AG08395 (cell line): ENCODE measurements at places on chromosomes 6 and 20.

DNA sequence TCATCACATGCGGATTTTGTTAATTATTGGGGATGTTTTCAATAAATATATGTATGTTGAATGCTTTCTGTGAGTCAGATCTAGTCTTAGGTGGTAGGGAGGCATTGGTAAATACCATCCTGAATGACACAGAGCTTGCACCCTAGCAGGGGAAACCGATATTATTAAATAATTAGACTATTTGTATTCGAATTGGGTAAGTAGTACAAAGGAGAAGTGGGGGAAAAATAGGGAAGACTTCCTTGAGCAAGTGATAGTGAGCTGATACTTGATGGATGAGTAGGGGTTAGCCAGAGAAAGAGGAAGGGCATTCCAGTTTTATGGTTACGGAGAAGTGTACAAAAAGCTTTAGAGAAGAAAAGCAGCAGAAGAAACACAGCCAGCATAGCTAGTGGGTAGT, 1.5 kb downstream of the RIOK1 start:
- DNase-seq: no peak

DNA sequence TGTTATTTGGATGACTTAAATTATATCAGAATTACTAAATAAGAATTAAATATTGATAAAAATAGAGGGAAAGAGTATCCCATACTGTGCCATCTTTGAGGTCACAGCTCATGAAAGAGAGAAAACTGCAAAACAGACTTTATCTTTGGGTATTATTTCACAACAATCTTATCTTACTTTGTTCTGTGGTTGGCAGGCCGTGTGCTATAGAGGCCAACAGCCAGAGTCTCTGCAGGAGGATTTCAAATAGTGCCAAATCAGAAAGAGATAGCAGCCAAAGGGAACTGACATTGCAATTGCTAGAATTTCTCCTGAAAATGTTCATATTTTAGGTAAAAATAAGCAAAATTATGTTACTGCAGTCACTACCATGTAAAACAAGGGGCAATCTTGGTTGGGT, 354.2 kb downstream of the GRIK2 start:
- DNase-seq: no peak

DNA sequence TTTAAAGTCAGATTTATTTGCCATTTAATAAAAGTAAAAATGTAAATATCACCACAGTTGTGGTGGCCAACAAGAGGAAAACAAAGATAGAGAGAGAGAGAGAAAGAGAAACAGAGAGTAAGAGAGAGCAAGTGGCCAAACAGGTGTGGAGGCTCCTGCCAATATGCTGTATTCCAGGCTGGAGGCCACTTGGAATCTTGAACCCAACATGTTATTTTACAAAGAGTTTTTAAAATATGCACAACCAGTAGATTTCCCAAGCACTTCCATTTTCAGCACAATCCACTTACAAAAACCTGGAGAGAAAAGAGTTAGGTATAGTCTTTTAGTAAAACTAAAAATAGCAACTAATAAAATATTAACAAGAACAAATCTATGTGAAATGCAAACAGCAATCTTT, 1323.1 kb upstream of the CITED2 start:
- DNase-seq: no peak

- peak; percentile 98 for DNase-seq
These were observed at the start of gene SLC2A4RG for GRCh38 chr20:63739130-63740069. Gene SLC2A4RG (plus strand): TSS chr20:63739776. CDS start chr20:63739913, 137 bp downstream.

DNA sequence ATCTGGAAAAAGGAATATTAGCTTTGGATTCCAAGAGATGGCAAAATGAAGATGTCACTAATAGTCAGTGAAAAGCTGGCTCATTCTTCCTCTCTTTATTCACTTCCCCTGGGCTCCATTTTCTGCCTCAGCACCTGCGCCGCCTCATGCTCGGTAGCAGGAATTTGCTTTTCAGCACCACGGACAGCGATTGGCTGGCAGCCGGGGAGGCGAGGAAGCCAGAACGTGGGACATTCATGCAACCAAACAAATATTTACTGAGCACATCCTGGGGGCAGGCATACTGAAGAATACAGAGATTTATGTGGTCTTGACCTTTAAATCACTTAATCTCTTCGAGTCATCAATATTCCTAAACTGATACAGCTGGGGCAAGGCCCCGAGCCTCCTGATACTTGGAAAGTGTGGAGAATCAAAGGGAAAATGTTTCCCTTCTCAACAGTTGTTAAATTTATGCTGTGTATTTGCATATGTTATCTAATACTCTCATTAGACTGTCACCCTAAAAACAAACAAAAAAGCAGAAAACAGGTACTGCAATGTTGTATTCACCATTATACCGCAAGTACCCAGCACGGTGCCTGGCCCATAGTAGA, 12.1 kb upstream of the PDYN start:
- peak; percentile 66 for DNase-seq

DNA sequence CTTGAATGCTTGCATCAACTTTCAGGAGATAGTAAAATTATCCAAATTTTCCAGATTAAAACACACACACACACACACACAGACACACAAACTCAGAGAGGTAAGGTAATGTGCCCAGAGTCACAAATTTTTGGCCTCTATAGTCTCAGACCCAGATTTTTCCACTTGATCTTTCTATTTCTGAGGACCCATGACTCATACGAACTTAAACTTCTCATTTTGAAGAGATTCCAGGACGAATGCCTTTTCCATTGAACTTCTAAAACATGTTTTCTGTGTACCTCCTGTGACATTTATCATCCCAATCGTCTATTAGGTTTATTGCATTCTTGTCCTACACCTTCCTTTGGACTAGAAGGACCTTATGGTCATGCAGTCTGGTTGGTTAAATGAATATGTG, 172.9 kb upstream of the COL21A1 start:
- DNase-seq: no peak

DNA sequence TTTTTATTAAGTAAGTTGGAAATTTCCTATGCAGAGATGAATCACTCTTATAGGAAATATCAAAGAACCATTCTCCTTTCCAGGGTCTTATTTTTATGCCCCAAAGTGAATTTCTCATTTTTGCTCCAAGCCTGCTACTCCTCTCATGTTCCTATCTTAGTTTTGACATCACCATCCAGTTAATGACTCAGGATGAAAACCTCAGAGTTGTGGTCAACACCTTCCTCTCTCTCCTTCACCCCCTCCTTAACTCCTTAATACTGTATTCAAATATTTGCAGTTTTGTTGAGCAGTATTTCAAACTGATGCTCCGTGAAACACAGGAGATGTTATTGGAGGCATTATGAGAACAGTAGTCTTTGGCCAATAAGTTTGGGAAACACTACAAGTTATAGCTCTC, 64.1 kb downstream of the NRN1 start:
- DNase-seq: peak; percentile 37

DNA sequence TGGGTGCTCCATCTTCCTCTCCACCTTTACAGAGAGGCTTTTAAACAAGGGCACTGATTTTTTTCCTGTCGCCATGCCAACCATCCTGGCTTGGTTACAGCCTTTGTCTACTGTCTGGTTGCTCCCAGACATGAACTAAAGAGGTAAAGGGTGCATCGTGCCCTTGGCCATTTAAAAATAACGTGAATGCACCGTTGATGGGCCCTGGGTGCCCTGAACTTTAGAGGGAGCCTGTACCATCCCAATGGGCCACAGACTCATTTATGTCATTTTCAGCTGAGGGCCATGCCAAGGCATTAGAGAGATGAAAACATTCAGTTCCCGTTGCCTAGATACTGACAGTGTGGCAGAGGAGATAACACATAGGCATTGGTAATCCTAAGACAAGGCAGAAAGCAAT, 23.3 kb downstream of the TMC2 start:
- no peak for DNase-seq

GRCh38 chr6:42017021-42017643, 33.2 kb upstream of the TAF8 start:
- DNase-seq: peak; percentile 92

- no peak for DNase-seq
These were observed 89.0 kb downstream of the SLC2A10 start for GRCh38 chr20:46798430-46798829.

GRCh38 chr6:28211840-28212509, 13.1 kb upstream of the ZSCAN9 start:
- no peak for DNase-seq

- DNase-seq: no peak
These were observed 840.5 kb downstream of the HACE1 start for GRCh38 chr6:104019075-104019753.

DNA sequence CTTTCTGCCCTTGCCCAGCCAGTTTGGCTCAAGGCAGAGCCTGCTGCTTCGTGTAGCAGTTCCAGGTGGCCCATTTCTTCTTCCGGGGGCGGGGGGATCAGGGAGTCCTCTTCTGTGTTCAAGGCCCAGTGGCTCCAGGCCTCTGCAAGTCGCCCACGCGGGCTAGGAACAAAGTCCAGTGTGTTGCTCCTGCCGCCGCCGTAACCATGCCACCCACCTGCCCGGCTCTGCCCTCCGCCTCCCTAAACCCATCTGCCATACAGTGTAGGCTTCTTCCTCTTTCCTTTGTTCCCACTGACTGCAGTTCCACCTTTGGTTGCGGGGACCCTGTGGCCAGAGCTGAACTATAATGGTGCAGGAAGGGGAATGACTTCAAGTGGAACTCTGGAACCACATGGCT, 43.9 kb upstream of the SRF start:
- no peak for DNase-seq

DNA sequence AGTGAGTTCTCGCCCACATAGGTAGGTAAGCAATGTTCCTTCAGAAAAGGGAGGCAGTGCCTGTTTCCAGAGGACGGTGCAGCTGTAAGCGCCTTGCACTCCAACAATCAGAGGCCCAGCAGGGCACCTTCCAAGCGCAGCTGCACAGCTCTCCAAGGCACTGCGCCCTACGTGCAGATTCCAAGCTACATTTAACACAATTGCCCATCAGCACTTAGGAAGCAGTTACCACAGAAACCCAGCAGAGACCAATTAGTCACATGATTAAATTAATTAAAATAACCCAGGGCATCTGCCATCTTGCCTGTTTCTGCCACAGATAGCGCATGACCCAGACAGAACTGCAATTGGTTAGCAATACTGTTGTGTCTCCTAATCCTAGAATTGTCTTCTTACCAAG, 65.5 kb downstream of the SOBP start:
- DNase-seq: no peak

DNA sequence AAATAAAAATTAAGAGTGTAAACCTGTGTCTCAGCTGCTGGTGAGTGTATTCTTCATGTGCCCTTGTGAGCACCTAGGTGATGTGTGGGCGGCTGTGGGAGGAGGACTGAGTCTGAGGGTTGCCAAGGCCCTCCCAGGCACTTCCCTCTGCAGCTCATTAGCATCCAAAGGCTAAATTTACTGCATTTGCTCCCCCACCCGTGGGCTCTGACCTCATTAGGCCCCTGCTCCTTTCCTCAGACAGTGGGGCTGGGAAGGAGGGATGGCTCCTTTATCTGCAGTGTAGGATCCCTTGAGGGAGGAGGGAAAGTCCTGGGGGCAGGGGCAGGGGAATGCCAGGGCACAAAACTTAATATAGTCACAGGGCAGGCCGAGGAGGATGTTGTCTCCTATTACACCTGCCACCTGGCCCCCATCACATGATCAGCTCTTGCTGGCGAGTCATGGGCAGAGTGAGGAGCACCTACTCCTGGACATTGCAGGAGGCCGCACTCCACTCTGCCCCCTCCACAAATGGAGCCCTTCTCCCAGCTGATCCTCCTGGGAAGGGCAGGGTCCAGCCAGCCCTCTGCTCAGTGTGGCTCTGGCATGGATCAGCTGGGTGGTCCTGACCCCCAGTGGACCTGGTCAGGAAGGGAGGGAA, 133.2 kb downstream of the MRPL14 start:
- no peak for DNase-seq

GRCh38 chr20:32925481-32926196, 66.9 kb downstream of the EFCAB8 start:
- no peak for DNase-seq

DNA sequence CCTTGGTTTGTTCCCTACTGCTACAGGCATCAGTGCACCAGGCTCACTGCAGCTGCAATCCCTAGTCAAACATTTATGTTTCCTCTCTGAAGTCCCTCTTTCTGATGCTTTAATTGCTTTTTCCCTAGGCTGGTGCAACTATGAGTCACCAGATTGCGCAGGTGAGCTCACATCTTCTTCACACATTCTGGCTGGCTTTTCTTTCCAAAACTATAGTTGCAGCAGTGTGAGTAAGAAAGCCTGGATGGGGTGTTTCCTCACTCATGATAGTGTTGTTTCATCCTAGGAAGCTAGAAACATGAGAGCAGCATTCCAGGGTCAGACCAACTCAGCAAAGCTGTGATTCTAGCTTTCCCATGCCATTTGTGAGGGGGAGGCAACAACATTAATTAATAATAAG, 296.4 kb downstream of the PAX1 start:
- DNase-seq: no peak

- DNase-seq: no peak
These were observed 11.8 kb upstream of the CD93 start for GRCh38 chr20:23097636-23098580.

DNA sequence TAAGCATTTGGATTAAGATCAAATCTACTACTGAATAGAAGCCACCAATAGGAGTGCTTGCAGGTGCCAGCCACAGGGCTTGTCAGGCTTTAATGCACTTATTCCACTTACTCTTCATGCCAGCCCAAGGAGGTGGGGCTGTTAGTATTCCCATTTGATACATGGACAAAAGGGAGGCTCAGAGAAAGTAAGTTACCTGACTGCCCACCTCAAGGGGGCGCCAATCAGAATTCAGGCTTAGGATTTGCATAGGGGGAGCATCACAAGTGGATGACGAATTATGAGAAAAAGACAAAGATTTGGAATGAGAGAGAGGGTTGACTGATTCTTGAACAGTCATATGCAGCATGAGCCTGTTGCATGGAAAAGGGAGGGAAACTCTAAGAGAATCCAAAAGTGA, 188.4 kb upstream of the TSHZ2 start:
- no peak for DNase-seq

GRCh38 chr6:31114541-31114878, at the start of gene PSORS1C1:
Gene PSORS1C1 (plus strand): TSS chr6:31114800. CDS start chr6:31129633, 14,833 bp downstream.
- DNase-seq: peak; percentile 97

- no peak for DNase-seq
These were observed 149.7 kb downstream of the KIF16B start for GRCh38 chr20:16423311-16424212.

- DNase-seq: peak; percentile 61
These were observed 2.1 kb upstream of the LAMA5 start for GRCh38 chr20:62368976-62369814.

DNA sequence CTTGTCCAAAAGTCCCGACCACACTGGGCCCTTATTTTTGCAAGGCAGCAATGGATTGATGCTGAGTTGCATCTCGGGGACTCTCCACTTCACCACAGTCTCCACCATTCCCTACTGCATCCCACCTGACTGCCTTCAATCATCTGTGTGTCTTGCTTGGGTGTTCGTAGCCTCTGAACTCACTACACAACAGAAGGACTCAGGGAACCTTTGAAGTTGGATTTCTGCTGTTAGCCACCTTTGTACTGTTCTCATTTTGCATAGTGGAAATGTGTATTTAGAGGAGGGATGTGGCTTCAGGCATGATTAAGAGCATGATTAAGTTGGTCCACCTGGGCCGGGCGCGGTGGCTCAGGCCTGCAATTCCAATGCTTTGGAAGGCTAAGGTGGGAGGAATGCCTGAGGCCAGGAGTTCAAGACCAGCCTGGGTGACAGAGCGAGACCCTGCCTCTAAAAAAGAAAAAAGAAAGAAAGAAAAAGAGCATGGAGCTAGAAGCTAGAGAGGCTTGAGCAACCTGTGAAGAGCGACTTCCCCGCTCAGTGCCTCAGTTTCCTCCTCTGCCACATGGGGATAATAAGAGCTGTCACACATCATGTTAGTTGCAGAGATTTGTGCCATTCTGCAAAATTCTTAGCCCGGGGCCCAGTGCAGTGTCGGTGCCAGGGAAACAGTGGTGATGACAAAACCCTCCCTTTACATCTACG, 121.3 kb upstream of the PTPN1 start:
- DNase-seq: no peak

- no peak for DNase-seq
These were observed 16.6 kb downstream of the POM121L2 start for GRCh38 chr6:27295301-27296079.
